ENCODE measurements at places on chromosomes 6 and 20.

- DNase-seq: no peak
Observed at GRCh38 chr6:99348288-99349170, 945 bp downstream of the FAXC start.

DNA sequence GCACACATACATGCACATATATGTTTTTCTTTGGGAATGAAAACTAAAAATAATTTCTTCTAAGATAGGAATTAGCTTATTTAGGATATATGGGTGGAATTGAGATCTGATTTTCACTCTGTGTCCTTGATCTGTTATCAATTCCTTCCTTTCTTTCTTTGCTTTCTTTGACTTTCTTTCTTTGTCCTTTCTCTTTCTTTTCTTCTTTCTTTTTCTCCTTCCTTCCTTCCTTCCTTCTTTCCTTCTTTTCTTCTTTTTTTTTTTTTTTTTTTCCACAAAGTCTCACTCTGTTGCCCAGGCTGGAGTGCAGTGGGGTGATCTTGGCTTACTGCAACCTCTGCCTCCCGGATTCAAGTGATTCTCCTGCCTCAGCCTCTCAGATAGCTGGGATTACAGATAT is 28.1 kb downstream of the PCMT1 start:
- no peak for DNase-seq

DNA sequence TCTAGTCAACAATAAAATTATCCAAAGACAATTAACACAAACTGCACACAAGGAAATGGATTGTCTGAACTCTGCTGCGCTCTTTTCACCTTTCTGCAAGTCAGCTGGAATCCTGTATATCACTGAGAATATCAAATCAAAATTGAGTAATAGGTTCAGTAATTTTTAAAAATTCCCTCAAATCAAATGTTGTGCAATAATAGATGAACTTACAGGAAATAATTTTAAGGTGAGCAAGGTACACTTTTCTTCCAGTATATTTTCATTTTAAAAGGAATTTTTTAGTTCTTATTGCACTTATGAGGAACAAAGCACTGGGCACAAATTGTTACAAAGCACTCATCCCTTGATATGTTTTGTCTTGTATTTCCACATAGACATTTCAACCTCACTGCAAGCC is 1.2 kb downstream of the SAYSD1 start:
- DNase-seq: no peak

DNA sequence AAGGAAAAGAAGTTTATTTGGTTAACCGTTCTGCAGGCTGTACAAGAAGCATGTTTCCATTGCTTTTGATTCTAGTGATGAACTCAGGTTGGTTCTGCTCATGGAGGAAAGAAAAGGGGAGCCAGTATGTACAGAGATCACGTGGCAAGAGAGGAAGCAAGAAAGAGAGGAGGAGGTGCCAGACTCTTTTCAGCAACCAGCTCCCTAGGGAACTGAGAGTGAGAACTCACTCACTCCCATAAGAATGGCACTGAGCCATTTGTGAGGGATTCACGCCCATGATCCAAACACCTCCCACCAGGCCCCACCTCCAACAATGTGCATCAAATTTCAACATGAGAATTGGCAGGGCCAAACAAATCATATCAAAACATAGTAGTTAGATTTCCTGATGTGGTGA is 649.1 kb downstream of the EPM2A start:
- peak; percentile 76 for DNase-seq

GRCh38 chr6:128738112-128738511 is 144.8 kb upstream of the LAMA2 start:
- DNase-seq: no peak

GRCh38 chr6:111589366-111589765 is 16.3 kb downstream of the TRAF3IP2 start:
- DNase-seq: peak; percentile 94

- peak; percentile 66 for DNase-seq
Observed at GRCh38 chr6:12148317-12148801, 136.2 kb downstream of the HIVEP1 start.

GRCh38 chr20:43559147-43559987 is 540 bp downstream of the SGK2 start:
- DNase-seq: no peak

DNA sequence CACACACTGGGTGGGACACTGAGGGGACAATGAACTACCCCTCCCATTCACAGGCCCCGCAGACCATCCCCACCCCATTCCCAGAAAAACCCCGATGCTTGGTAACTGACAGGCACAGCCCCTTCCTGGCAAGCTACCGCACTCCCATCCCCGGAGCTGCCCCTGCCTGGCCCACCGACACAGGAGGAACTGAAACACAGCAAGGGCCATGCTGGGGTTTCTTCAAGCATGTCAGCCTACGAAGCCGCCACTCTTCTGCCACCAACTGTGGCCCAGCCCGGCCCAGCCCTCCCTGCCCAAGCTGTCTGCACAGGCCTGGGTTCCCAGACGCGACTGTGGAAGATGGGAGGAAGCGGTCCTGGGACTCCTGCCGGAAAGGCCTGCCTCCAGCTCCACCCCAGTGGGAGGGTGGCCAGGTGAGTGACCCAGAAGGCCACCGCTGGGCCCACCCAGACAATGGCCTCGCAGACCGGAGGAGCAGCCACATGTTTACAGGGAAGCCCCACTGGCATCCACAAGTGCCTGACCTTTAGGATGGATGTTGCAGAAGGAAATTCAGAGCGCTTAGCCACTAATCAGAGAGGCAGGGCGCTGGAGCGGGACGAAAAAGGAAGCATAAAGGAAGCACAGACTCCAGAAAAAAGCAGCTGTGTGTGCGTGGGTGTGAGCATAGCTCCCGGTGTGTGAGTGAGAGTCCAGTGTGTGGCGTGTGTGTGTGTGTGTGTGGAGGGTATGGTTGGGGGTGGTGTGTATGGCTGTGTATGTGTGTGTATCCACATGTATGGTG is 91.6 kb downstream of the PRND start:
- no peak for DNase-seq

DNA sequence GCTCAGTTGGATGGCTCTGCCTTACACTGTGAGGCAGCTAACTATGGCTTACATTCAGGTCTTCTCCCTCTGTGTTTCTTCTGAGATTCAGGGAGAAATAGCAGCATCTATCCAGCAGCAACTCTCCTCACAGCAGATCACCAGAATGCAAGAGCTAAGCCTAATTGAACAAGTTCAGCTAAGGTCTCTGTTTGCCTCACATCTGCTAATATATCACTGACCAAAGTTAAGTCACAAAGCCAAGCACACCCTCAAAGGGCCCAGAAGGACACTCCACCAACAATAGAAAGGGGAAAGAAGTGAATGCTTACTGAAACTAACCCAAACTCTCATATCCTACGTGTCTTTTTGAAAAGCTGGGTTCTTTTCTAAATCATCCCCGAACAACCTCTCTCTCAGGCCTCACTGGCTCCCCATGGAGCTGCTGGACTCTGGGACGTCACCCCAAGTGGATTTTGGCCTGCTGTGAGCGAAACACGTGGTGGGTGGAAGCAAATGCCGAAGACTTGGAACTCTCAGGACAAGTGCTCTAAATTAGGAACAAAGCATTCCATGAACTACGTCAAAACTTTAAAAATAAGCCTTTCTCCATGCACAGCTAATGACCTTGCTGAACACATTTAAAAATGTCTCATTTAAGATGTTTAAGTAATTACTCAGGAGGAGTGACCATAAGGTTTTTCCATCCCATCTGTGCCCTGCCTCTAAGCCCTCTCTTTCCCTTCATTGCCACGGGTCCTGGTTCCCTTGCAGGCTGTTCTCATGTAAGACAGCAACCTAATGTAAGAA is 167.5 kb upstream of the PLCB4 start:
- DNase-seq: peak; percentile 2

DNA sequence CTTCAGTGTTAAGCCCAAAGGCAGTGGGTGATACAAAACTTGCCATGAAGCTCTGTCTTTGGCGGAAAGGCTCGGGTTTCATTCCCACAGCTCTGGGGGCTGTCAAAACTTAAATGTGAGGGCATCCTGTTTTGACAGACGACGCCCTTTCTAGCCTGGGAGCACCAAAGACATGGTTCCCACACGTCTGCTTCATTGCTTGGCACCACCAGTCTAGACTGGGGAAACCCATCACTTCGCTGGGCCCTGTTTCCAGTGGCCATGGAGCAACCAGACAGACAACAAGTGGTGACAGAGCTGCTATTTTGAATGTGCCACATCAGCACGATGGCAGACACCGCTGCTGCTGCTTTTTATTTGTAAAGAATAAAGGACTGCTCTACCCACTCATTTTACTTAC is 127.5 kb downstream of the SASH1 start:
- DNase-seq: no peak

DNA sequence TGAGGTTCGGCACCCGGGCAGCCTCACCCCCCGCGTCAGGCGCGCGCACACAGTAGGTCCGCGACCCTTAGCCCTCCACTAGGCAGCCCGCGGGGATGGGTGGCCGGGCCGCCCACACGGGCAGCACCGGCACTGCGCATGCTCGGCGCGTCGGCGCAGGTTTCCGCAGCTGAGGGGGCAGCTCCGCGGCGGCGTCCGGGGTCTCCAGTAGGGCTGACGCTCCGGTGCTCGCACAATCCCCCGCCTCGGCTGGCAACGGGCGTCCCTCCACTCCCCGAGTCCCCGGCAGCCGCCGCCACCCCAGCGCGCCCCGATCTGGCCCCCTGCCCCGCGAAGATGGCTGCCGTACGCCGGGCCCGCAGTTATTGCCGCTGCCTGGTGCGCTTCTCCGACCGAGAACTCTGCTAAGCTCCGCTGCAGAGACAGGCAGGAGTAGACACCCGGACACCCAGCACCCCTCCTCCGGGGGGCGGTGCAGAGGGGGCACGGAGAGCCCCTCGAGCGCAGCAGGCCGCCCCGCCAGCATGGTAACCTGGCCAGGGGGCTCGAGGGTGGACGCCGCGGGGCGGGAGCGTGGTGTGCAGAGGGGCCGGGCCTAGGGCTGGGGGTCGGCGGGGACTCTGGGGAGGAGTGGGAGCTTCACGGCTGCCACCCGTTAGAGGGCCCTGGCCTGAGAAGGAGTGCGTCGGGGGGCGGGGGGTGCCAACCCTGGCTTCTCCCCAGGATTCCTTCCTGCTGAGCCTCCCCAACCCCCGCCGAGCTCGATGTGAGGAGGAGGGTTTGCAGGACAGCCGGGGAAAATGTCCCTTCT is at the start of gene FBXO9:
Gene FBXO9 (plus strand): TSS at position 139 of the 811 bp plus-strand sequence. CDS start 386 bp downstream, at position 525.
- no peak for DNase-seq

DNA sequence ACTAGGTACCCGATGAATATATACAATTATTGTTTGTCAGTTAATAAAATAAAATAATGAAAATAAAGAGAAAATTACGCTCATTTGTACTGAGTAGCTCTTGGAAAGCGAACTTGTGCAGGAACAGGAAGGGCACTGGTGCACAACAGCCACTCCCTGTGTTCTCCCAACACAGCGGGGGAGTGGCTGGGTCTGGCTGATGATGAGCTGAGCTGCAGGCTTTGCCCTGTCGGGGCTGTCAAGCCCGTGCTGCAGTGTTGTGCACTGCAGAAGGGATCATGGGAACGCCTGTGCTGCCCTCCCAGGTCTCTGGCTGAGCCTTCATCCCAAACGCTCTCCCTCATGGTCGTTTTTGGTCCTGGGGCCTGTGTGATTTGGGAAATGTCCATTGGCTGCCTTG is 131.7 kb upstream of the MAP3K4 start:
- no peak for DNase-seq

- peak; percentile 92 for DNase-seq
Observed at GRCh38 chr6:26205625-26206574, 118.7 kb downstream of the HFE start.

- no peak for DNase-seq
Observed at GRCh38 chr20:62021793-62022385, 43.8 kb downstream of the TAF4 start.

DNA sequence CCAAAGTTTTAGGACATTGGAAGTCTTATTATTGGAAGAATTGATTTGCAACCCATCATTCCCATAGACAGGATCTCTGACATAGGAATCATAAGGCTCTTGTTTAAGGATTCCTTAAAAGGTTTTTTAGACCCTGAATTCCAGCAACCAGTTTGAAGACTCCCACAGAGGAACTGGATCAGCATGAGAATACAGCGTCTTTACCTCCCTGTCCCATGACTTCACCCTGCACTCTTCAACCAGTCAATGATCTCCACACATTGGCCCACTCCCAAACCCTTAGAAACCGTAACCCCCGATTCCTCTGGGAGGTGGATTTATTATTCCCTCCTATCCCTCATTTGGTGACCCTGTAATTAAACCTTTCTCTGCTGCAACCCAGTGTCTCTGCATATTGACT is 150.7 kb upstream of the PLCB4 start:
- DNase-seq: no peak

DNA sequence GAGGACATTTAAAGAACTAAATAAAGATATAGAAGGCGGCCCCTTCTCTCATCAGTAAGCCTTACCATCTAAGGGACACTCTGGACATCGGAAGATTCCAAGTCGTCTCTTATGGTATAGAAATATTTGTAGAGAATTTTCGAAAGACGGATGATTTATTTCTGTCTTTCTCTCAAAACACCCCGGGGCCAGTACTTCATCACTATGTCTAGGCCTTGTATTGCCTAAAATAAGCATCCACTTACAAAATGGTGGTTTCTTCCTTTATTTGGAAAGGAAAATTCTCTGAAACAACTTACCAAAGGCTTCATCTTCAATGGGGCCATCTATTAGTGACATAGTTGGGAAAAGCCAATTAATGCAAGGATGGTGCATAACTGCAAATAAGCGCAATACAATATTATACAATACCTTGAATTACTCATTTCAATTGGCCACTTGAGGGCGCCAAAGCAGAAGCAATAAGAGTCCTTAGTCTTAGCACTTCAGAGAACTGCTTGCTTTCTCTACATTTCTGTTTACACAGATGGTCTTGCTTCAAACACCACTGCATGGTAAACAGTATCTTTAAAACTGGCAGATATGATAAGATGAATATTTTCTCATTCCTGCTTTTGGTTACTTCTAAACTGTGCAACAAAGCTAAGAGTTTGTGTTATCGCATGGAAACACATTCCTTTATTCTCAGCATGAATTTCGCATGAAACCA is 113.2 kb downstream of the VIP start:
- DNase-seq: peak; percentile 85

DNA sequence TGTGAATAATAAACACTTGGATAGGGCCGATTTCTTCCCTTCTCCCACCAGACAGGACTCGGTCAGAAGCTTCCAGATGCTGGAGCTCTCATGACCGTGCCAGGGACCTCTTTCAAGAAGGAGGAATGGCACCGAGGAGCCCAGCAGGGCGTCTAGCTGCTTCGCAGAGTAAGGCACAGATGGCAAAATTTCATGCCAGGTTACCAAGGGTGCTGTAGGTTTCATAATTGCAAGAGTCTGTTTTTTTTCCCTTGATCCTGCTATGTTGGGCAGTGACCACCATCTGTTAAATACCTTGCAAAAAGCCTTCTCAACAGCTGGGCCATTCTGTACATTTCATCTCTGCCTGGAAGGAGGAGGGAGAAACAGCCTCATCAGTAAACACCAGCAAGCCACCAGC is 111.8 kb downstream of the EDN3 start:
- DNase-seq: no peak

DNA sequence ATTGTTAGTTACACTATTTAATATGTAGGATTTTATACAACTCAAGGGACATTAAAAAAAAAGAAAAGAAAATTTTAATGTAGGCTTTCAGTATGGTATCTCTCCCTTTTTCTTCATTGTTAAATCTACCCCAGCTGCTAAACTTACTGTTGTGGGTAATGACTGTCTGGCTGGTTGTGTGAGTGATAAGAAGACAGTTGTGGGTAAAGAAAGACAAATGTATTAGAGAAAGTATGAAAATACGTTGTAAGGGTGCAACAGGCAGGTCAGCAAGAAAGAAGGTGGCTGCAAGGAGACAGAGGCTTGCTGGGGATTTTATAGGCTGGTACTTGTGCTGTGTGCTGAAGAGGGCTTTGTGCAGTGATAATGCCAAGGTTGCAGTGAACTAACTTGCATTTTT is 91.4 kb upstream of the FOXO3 start:
- DNase-seq: no peak
